ENCODE measurements at places on chromosomes 6 and 20.

- no peak for DNase-seq
These were observed 249.8 kb upstream of the ID4 start for GRCh38 chr6:19587238-19587942.

DNA sequence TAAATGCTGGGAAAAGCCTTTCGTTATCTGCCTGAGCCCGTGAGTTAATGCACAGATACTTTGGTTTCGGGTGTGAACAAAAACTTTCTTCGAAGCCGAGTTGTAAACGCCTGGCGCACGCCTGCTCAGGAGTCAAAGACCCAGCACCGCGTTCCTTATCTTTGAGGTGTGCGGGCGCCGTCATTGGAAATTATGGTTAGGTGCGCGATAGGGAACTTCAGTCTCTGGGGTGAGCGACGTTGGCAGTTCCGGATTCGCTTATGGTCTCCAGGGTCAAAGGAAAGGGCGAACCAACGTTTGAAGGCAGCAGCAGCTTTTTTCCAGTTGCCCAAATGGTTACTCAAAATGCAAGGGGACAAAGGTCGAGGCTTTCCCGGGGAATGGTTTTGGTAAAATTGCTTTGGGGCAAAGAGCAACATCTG lies 853 bp downstream of the SLC22A3 start:
- no peak for DNase-seq

GRCh38 chr6:137259349-137259748 lies 40.2 kb upstream of the IFNGR1 start:
- DNase-seq, result no peak

GRCh38 chr6:111417181-111417585 lies 65.8 kb downstream of the REV3L start:
- no peak for DNase-seq

GRCh38 chr6:161233986-161234661 lies 39.7 kb downstream of the AGPAT4 start:
- DNase-seq, result no peak

- DNase-seq, result no peak
These were observed 51.0 kb downstream of the JAG1 start for GRCh38 chr20:10622657-10623418.

GRCh38 chr6:66796987-66797386 lies 1090.0 kb upstream of the EYS start:
- DNase-seq, result no peak

DNA sequence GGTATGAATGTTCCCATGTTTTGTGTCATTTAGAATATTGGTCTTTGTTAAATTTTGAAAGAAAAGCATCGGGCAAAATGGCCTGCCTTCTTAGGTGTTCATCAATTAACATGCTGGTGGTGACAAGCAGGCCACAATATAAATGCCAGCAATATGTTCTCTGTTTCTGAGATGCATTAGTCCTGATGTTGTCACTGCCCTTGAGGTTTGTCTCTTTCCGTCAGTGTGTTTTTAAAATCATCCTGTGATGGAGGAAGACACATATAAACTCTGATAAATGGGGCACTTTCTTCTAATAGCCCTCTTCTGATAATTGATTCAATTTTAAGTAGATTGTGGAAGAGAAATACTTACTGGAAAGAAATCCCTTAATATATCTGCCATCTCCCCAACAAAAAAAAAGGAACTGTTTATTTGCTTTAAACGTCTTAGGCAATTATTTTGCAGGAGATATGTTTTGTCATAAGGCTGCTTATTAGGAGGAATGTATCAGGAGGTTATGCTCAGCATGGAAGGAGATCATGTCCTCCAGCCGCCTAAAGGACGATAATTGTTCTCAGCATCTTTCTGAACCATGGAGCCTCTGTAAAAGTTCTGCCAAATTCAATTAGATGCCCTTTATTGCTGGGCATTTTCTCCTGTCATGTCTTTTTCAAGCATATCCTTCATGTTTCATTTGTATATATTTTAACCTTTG lies 134.1 kb downstream of the COL9A1 start:
- no peak for DNase-seq

GRCh38 chr6:142374965-142375733 lies 73.3 kb downstream of the ADGRG6 start:
- DNase-seq, result no peak

DNA sequence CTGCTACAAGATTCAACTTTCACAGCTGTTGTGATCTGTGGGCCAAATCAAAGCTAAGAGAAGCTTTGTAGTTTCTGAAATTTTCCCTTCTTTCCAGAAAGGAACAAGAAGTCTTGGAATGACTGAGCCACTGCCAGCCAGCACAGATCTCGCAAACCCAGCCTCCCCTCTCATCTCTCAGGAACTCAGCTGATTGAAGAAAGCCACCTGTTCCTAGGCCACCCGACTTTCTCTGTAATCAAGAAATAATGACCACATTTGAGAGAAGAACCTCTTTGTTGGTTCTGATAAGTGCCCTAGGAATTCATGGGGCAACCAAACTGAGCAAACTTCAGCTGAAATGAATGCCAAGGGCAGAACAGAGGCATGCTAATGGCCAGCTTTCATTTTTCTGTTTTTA lies 61.7 kb downstream of the HDGFL1 start:
- no peak for DNase-seq

GRCh38 chr6:166563200-166563599 lies 23.3 kb downstream of the RAMACL start:
- no peak for DNase-seq

DNA sequence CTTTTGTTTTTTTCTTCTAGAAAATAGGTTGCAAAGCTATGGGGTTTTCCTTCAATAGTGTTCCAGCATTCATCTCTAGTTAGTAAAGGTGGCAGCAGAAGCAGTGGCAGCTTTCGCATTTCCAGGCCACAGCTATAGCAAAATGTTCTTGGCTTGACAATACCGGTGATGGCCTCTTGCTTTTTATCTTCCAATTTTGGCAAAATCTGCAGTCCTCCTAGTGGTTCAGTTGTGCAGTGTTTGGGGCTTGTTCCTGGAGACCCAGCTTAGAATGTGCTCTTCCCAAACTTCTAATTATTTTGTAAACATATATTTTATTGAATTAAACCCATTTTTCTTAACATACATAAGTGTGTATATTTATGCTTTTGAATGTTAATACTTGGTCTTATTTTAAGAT lies 370.6 kb upstream of the MAN1A1 start:
- DNase-seq, result no peak

DNA sequence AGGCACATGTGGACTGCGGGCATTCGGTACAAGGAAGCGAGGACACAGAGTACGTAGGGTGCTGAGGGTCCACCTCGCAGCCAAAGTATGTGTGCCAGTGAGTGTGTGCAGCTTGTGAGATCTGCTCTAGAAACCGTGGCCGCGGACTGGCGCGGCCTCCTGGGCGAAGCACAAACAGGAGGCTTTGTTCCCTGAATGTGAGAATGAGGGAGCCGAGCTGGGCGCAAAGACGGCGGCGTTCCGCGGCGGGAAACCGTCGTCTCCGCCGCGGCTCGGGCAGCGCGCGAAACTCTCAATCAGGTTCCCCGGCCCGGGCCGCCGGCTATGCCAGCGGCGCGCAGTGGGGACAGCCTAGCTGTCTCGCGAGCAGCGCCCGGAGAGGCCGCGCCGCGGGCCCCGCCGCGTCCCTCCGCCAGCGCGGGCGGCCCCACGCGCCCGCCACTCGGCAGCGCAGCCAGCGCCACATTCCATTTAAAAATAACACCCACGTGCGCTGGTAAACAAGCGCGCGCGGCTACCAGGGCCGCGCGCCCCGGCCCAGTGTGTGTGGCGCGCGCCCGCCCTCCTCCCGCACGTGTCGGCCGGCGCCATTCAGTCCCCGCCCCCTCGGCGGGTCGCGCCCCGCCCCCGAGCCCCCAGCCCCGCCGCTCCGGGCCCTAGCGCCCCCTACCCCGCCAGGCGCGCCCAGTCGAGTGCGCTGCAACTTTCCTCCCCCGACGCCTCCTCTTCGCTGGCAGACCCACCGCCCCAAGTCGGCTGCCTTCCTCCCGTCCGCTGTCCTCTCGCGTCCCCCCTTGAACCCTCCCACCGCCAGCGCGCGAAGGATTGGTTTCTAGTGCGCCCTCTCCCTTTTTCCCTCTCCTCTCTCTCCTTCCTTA lies 3.0 kb upstream of the FOXO3 start:
- DNase-seq, result no peak

- DNase-seq, result no peak
These were observed 18.2 kb downstream of the TBC1D20 start for GRCh38 chr20:444117-444516.

DNA sequence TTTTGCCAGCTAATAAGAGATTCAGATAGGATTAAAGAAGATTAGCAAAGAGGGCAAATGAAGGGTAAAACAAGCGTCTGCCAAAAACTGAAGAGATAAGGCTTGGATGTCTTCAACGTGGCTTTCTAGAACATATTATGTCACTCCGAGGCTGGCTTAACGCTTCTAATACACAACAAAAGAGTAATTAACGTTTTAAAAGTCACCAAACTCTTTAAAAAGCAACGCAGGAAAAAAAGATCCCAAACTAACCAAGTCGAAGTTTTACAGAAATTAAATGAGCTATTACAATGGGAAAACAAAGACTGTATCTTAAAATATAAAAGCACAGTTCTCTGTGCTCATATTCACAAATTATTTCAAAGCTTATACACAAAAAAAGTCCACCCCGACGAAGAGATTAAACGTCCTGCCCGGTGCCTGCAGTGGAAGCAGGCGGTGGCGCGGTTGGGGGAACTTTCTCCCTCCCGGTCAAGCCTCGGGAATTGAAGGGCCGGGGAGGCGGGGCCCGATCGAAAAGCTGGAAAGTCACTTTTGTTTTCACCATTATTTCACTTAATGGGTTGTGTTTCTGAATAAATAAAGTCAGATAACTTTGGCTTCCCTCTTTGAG lies 1.2 kb downstream of the MAK start:
- DNase-seq, result no peak

DNA sequence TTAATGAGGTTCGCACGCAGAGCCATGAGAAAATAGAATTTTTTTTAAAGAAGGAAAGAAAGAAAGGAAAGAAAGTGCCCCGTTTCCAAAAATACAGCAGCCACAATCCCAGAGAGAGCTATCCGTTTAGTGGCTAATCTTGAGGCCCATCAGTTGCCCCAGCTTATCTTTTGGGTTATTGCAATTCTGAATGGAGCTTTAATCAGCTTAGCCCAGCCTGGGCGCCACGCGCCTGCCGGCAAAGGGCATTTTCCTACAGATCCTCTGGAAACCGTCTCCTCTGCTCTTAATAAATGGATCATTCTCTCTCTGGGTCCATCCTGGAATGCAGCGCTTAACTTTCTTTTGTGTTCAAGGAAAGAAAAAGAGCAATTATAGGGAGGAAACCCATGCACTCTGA lies 413.3 kb downstream of the MAFB start:
- no peak for DNase-seq

- no peak for DNase-seq
These were observed 2.5 kb upstream of the DNAJC5 start for GRCh38 chr20:63892402-63892801.

DNA sequence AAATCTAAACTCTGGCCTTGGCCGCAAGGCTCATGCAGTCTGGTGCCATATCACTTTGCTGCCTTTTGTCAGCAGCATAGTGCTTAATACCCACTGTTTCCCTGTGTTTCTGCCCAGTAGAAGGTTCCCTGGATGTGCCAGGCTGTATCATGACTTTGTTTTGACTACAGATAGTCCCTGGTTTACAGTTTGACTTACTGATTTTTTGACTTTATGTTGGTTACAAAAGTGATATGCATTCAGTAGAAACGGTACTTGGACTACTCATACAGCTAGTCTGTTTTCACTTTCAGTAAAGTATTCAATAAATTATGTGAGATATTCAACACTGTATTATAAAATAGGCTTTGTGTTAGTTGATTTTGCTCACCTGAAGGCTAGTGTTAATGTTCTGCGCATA lies 19.0 kb downstream of the RALY start:
- DNase-seq, result no peak

- DNase-seq, result no peak
These were observed 17.8 kb upstream of the SLC32A1 start for GRCh38 chr20:38706509-38706908.

GRCh38 chr20:63224412-63225081 lies 8.6 kb upstream of the YTHDF1 start:
- DNase-seq, result no peak

DNA sequence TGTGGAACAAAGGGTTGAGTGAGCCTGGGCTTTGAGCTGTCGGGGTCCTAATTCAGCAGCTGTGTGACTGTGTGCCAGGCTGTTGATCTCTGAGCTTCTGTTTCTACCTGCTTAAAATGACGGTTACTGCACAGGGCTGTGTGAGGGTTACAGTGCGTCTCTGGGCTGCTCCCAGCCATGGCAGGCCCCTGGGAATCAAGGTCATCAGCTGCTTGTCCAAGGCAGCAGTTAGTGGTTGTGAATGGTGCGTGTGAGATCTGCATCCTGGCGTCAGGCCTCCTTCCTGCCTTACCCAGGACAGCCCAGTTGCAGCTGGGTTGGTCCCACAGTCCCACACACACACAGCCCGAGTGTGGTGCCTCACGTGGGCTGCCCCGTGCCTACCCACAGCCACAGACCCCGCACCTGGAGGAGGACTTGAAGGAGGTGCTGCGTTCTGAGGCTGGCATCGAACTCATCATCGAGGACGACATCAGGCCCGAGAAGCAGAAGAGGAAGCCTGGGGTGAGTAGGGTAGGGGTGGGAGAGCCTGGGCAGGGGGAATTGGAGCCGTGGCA lies 15.6 kb downstream of the GTSF1L start:
- DNase-seq, result no peak

DNA sequence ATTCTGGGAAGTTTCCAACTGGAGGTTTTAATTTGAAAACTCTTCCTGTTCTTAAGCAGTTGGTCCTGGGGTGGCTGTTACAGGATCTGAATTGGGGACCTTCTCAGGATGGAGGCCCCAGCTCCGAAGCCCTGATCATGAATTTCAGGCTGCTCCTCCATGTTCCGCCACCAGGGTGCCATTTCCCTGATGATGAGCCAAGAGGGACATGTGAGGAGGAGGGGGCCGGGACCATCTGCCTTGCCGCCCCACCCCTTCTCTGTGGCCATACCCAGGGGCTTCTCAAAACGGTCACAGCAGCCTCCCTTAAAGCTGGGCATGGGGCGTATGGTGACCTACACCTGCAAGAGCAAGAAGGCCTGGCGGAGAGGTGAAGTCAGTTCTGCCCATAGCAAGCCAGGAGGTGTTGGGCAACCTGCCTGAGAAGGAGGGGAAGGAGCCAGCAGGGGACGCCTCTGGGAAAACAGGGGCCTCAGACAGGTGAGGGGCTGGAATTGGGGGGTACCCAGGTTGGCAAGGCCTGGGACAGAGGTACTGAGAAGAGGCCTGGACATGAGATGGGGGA lies 3.6 kb upstream of the BAK1 start:
- DNase-seq, result no peak

GRCh38 chr6:167487749-167488664 lies 163.1 kb downstream of the TTLL2 start:
- DNase-seq, result no peak

- no peak for DNase-seq
These were observed 668.0 kb upstream of the FLRT3 start for GRCh38 chr20:15005300-15005986.

GRCh38 chr20:42366626-42367025 lies 748.4 kb upstream of the CHD6 start:
- no peak for DNase-seq

DNA sequence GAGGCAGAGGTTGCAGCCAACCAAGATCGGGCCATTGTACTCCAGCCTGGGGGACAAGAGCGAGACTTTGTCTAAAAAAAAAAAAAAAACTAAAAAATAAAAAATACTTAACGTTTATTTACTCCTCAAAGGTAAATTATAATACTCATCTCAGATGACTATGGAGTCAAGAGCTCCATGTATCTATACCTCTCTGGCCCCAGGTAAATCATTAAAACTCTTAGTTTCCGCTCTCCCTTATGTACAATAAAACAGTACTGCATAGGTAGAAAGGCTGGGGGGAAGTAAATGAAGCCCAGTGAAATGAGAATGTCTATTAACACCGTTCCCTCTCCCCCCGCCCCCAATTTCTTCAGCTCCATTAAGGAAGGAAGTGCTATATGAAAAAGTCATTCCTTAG lies 1.2 kb downstream of the SRSF12 start:
- DNase-seq, result no peak

Measured in NCI-H2081 treated with DMSO at 0.1 percent for 48 hours (cell line).